ENCODE measurements at places on chromosomes 11 and 22.

GRCh38 chr11:128339792-128340191 is 247.6 kb downstream of the ETS1 start:
- no peak for DNase-seq

- no peak for DNase-seq
Measured at GRCh38 chr11:69396051-69396947, 85.2 kb upstream of the LINC01488 start.

DNA sequence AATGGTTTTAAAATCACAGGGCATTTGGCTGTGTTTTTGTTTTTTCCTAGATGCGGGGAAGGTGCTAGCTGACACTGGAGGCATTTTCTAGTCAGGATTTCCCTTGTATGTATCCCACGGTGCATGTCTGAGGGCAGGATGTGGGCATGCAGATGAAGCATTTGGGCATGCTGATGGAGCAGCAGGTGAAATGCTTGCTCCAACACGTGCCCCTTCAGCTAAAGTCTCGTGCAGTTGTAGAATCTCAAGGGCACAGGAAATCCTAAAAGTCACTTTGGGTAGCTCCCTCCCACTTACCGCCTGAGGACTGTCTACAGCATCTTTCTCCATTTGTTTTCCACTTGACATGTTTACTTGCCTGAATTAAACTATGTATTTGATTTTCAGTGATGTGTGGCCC is 429.4 kb upstream of the B3GAT1 start:
- no peak for DNase-seq

DNA sequence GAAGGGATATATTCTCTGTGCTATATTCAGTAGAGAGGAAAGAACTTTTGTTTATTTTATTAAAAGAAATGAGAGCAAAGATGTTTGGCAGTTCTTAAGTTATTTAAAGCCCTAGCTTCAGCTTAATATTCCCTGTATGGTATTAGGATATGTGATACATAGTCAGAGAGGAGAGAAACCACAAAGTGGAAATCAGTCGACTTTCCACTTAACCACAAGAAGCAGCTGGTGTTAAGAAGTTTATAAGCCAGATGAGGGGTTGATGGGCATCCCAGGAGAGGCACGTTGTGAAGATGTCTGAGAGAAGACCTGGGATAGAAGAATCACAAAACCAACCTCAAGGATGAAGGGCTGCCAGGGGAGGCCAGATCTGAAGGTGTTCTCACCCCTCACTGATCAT is 23.3 kb upstream of the PHF21B start:
- no peak for DNase-seq

GRCh38 chr11:75024764-75025211 is 36.1 kb downstream of the NEU3 start:
- DNase-seq, result no peak

GRCh38 chr11:19365743-19366410 is 125.1 kb upstream of the E2F8 start:
- DNase-seq, result no peak

DNA sequence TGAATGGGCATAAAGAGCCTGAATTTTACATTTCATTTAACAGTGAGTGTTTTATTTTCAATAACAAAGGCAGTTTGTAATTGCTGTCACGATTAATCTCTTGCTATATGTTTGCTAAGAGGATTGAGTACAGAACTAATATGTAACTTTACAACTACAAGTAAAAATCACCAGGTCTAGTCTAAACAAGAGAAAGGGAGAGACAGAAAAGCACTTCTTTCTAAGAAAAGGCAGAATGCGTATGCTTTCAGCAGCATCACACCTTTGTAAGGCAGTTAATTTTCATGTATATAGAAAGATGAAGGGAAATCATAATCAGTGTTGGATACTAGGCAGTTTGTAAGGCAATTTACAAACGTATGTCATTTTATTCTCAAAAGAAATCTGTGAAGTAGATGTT is 169.8 kb downstream of the NELL1 start:
- no peak for DNase-seq

DNA sequence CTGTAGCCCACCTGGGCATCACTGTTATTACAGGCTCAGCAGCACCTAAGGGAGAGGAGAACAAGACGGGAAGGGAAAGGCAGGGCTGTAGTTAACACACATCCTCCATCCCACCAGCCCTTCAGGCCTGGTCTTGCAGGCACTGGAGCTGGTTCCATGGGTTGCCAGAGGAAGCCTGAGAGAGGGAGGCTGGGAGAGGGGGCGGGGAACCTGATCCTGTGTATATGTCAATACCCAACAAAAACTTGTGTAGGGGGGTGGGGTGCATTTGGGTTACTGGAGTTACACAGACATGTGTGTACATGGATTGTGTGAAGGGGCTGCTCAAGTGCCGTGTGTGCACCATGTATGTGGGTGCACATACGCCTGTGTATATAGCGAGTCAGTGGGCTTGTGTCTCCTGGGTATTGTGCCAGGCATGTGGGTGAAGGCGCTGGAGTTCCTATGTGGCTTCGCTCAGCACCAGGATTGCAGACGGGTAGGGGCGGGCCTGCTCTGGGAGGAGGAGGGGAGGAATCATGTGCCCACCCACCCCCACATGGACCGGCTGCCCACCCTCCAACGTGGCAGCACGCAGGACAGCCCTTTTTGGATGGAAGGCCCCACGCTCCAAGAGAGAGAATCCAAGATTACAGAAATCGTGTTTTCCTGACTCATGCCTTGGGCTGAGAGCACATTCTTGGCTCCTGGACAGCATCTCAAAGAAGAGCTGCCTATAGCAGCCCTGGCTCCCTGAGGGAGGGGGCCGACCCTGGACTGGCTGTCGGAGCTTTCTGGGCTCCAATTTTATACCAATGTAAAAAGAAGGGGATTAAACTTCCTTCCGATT is 4.2 kb upstream of the SERPINH1 start:
- no peak for DNase-seq

GRCh38 chr11:1485504-1485885 is 1.1 kb downstream of the MOB2 start:
- no peak for DNase-seq

DNA sequence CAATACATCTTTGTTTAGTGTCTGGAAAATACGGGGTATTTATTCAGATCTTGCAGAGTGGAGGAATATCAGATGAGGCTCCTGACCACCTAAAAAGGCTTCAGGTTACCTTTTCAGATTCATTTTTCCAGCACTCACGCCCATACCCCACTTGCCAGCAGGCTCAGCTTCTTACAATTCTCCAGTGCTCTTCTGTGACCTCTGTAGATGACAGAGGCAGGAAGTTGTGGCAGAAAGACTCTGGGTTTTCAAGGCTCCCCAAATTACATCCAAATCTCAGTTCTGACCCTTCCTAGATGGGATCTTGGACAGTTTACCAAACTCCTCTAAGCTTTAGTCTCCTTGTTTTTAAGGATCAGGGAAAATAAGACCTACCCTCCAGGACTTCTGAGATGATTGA is 61.1 kb downstream of the SYTL2 start:
- no peak for DNase-seq

DNA sequence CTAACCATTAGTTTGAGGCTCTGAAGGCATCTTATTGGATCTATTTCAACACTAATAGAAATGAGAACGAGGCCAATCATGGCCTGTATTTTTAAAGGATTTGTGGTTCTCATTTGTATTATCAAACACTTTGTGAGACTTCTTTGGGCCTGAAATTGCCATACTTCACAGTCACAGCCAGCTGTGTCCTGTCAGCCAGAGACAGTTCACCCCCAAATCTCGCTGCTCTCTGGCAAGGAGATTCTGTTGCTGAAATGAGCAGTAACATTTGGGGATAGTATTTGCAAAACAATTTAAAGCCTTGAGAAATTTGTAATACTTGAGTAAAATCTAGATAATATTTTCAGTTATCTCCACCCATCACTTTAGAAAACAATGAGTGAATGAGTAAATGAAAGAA is 26.9 kb upstream of the TENM4 start:
- DNase-seq, result no peak

GRCh38 chr11:56849250-56849649 is 100.8 kb upstream of the OR9G4 start:
- no peak for DNase-seq

GRCh38 chr22:17603668-17604067 is 24.9 kb downstream of the ATP6V1E1 start:
- DNase-seq, result no peak

- no peak for DNase-seq
Measured at GRCh38 chr11:17890325-17890724, 122.5 kb downstream of the SERGEF start.

DNA sequence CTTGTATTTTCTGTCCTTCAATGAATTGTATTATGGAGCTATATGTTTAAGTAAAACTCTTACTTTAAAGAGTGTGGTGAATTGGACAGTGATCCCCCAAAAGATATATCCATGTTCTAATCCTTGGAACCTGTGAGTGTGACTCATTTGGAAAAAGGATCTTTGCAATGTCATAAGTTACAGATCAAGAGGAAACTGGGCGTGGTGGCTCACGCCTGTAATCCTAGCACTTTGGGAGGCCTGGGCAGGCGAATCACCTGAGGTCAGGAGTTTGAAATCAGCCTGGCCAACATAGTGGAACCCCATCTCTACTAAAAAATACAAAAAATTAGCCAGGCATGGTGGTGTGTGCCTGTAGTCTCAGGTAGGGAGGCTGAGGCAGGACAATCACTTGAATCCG is 36.7 kb downstream of the ELF5 start:
- no peak for DNase-seq

GRCh38 chr11:69227271-69227670 is 66.7 kb upstream of the MYEOV start:
- no peak for DNase-seq

GRCh38 chr11:113278925-113279324 is 35.5 kb upstream of the TTC12 start:
- no peak for DNase-seq

- peak; percentile 16 for DNase-seq
Measured at GRCh38 chr11:130671801-130672700, 223.6 kb downstream of the ADAMTS15 start.

DNA sequence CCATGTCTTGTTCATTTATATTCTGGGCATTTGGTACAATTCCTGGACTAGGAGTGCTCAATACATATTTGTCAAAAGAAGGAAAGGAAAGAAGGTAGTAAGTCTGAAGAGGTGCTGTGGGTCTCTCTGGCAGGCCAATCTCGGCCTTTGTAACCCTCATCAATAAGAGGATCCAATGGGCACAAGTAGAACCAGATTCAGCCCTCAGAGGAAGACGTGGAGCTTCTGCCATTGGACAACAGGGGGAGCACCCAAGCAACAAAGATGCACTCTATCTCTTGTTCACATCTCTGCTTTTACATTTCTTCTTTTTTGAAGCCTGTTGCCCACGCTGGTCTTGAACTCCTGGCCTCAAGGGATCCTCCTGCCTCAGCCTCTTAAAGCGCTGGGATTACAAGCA is 2.2 kb upstream of the VPS11 start:
- DNase-seq, result no peak

DNA sequence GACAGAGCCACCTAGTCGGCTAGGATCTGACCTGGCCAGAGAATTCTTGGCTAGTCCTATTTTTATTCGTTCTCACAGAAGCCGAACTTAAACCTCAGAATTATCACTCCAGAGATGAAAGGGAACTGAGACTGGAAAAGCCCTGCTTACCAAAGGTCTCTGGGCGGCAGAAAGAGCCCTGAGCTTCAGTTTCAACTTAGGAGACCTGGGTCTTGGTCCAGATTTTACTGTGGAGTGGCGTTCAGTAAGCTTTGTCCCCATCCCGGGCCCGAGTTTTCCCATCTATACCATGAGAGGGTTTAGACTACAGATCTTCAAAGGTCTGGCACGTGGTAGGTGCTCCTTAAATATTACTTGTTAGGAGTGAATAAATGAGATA is 516 bp downstream of the NEU3 start:
- DNase-seq, result no peak

- DNase-seq, result peak; percentile 95
Measured at GRCh38 chr11:32176223-32176934, 85.5 kb downstream of the RCN1 start.

DNA sequence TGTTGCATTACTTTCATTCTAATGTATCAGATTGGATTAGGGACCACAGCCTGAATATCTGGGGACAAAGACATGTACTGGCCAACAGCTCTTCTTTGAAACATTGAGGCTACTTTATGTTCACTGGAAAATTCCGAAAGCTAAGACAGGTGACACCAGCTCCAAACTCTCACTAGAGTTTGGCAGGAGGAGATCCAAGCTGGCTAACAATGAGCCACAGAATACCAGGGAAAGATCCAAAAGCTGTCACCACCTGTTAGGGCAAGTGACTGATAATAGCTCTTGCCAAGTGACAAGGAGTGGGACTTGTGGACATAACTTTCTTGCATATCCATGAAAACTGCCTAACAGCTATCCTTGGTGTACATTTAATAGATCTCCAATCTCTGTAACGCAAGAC is 333.3 kb downstream of the TTC28 start:
- DNase-seq, result no peak

DNA sequence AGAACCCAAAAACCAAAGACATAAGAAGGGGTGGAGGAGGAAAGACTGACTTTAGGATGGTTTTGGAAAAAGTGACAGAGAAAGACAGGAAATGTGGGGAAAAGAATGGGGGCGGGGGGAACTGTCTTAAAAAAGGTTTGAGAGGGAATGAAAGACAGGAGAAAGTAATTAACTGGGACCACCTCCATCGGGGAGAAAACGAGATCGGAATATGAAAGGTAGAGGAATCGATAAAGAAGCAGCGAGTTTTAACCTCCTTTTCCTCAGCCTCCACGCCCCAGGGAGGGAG is 524 bp downstream of the MTMR2 start:
- DNase-seq, result no peak

GRCh38 chr11:43810929-43811596 is 69.6 kb upstream of the ALKBH3 start:
- DNase-seq, result no peak

- no peak for DNase-seq
Measured at GRCh38 chr11:12213883-12214282, 103.5 kb downstream of the MICAL2 start.

DNA sequence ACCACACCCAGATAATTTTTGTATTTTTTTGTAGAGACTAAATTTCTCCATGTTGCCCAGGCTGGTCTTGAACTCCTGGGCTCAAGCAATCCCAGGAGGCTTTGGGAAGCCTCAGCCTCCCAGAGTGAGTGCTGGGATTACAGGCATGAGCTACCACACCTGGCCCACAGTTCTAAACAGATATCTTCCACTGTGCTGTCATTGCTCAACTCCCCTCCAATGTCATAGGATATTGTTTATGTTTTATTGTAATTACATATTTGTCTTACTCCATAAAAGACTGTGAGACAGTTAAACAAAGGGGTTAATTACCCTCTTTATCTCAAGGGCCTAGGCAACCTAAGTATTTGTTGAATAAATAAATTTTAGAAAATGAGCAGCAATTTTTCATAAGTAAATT is 204.2 kb downstream of the GRM5 start:
- DNase-seq, result no peak
